ENCODE measurements at places on chromosomes 4 and X.

DNA sequence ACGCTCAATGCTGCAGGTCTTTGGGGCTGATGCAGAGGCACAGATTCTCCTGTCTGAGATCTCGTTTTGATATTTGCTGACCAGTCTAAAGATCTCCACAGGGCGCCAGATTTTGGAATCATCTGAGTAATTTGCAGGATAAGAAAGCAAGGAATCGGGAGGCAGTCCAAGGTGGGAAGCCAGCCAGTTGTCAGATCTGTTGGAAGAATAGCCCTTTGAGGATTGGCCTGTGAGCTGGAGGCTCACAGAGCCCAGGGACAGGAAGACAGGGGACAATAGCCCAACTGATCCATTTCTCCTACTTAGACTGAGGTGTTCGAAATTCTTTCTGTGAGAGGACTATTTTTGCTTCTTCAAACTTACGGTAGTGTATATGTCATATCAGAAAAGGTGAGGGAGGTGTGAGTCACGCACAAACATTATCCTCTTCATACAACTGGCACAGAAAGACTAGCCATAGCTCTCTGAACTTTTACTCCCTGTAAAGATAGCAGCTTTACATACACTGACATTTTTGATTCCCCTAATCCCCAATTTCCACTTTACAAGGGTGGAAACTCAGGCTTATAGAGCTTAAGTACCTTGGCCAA, 8.8 kb downstream of the DIPK2B start:
- DNase-seq, result no peak

- no peak for DNase-seq
Observed at GRCh38 chrX:68889249-68889648, 60.4 kb downstream of the EFNB1 start.

DNA sequence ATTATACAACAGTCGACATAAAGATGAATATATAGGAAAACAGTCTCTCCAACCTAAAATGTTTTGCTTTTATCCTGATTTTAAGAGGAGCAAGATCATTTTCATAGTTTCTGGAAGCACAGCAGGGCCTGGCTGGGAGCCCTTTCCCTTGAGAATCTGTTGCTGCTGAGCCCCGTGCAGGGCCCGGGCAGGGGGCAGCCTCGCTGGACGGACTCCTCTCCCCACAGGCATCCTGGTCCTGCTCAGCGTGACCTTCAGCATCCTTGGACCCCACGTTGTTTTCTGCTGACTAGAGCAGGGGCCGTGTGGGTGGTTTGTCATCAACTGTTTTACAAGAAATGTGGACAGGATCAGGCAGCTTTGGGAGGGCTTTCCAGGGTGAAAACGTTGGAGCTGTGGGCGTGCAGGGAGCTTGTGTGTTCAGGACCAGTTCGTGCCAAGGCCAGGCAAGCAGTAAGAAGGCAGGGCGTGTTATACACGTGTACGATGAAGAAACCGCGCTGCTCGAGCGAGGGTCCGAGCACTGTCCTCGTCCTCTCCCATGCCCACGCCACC, 25.0 kb downstream of the CPZ start:
- DNase-seq, result no peak

DNA sequence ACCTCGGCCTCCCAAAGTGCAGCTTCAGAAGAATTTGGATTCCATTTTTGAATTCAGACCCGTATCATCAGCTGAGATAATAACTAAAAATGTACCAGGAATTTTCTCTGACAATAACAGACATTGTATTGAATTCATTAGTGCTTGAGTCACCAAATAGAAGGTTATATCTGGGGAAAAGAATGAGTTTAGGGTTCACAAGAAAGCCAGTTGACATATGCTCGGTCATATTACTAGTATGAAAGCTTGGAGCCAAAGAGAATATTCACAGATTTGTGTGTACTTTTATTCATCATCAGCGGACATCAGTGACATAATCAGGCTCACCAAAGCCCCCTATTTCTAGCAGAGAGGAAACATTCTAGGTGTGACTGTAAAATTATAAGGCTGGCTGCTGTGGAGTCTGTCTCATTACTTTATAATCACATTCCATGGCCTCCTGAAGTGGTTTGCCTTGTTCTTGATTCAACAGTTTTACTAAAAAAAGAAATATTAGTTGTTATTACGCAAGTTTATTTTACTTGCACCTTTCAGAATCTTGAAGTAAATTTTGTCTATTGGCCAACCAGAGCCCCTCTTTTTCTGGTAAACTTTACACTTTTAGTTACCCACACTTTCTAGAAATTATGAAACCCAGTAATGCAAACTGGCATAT, 14.6 kb upstream of the DCTD start:
- no peak for DNase-seq

- DNase-seq, result no peak
Observed at GRCh38 chrX:29726811-29727210, 488.6 kb upstream of the MAGEB2 start.

GRCh38 chr4:138766332-138766731, 249.2 kb upstream of the NOCT start:
- DNase-seq, result no peak

- no peak for DNase-seq
Observed at GRCh38 chr4:95889662-95890061, 49.8 kb downstream of the PDHA2 start.

- no peak for DNase-seq
Observed at GRCh38 chrX:136608295-136608933, 39.5 kb upstream of the CD40LG start.

DNA sequence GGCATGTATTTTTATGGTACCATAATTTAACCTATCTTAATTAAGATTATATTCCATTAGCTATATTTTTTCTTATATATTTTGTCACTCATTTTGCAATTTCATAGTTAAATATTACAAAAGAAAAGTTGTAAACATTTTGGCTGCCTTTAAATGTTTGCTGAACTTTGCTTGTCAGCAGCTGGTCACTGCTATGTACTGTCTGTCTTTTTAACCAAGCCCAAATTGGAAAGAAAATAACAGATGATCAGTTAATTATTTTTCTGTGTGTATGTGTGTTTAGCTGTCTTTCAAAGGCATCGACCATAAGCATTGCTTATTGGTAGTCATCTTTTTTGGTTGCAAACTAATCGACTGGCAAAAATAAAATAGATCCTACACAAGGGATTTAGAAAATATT, 54.4 kb upstream of the SMAD1 start:
- no peak for DNase-seq

GRCh38 chr4:7943211-7943610, 3.5 kb upstream of the AFAP1 start:
- DNase-seq, result no peak

- DNase-seq, result no peak
Observed at GRCh38 chr4:36476135-36476534, 194.7 kb downstream of the DTHD1 start.

DNA sequence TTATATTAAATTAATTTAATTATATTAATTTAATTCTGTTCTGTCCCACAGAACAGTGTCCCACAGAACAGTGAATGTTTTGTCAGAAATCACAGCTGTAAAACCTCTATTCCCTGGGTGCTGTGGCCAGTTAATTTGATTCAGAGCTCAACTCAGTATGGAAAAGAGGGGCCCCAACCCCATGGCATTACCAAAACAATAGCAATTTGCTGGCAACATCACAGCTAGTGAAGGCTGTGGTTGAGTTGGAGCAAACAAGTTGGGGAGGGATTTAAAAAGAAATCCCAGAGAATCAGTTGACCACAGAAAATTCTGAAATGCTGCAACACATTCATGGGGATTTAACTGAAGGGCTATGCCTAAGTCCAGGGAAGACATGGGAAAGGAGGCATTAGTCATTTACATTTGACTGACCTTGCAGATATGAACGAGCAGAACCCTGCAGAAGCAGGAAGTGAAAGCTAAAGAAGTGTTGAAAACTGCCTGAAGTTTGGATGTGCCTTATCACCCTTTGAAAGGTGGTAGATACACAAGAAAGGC, 30.1 kb downstream of the PDHA2 start:
- no peak for DNase-seq

GRCh38 chrX:72006461-72006860, 95.8 kb downstream of the NHSL2 start:
- no peak for DNase-seq
